ENCODE measurements at places on chromosomes 2 and 18.

DNA sequence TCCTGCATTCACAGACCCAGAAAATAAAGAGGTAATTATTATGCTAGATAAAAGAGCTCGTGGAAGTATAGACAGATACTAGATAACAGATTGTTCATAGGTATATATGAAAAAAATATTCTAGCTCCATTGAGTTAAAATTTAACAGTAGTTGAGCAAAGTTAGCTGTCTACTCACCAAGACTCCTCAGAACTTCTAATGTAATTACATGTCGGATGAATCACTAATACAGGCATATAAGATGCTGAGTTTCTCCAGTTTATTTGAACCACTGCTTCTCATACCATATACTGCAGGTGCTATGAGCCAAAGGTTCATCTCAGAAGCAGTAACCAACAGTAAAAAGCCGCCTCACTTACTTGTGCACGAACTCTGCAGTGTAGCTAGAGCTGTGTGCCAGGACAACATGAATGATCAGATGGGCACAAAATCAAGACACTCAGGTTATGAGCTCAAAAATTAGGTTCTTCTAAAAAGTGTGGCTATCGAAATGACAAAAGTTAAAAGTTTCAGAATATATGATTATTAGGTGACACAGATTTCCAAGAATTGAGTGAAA, 373.4 kb downstream of the NCKAP5 start:
- DNase-seq: no peak

DNA sequence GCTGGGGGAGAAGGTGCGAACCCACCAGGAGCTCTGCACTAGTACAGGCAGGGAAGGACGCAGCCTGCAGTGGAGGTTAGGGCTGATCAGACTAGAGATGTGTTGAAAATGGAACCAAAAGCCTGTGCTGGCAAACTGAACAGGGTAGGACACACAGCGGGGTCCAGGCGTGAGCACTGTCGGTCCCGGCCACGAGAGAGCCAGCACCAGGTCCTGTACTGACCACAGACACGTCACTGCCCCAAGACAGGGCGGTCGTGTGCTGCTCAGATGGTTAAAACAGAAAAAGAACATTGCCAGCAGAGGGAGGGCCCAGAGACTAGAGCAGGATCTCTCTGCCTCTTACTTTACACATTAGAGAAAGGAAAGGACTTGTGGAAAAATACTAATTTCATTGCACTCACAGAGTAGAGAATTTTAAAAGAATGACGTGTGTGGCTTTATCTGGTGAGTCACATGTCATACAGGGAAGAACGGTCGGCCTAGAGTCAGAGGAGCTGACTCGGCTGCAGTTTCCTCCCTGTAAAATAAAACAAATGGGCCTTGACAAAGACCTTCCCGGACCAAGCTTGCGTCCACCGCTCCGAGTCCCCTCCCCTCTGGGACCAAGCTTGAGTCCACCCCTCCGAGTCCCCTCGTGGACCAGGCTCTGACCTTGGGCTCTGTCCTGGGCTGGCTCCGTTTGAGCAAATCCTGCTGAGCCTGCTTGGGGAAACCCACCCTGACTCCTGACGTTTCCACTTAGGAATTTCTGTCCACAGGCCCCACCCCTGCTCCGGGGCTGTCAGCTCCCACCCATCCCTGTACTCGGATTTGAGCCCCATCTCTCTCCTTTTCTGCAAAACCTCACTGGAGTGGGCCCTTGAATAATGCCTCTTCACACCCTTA, 16.7 kb upstream of the ADI1 start:
- DNase-seq: no peak

DNA sequence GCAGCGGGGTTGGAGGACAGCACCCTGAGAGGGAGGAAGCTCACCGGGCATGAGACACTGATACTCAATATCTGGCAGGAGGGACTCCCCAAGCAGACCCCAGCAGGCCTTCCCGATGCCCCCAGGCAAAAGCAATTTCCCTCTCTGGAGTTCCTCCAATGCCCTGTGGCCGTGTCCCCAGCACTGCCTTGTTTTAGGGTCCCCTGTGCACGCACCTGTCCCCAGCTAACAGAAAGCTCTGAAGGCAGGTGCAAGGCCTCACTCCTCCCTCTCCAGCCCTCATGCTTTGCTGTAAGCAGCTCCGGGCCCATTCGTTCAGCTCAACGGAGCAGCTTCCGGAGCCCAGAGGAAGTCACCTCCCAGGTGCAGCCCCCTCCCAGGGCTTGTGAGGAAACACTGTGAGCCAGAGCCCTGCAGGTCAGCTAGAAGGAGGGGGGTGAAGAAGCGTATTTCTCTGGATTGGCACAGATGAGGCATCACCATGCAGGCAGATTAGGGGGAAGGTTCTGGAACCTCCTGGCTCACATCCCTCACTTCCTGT, 50.3 kb upstream of the ID2 start:
- no peak for DNase-seq

DNA sequence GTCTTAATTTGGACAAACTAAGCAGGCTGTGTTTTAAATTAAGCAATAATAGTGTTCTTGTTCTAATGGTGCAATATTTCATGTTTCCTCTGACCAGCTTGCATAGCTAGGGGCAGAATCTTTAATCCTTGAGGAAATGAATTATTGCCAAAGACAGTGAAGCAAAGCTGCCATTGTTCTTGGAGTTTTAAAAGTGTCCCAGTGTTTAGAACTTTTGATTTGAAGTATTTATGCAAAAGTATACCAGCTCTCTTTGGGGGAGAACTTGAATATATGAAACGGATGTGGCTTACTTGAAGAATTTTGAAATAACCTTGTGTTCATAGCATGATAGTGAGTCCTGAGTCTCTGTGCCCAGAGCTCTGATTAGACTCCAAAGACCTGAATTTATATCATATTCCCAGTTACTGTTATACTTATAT, 33.4 kb downstream of the ITGA6 start:
- no peak for DNase-seq
